Fibroblast of villous mesenchyme (primary cell): ENCODE measurements at places on chromosomes 4 and X. TPM values are rescaled to one million over a fixed set of nuclear protein-coding genes. Genes with fewer than 3 reads are reported as not detected.

GASK1B gene
- total RNA-seq = 59.6 and 73.8 TPM in 2 replicates

DKC1 gene
- 34.8 and 38.9 TPM in 2 replicates for total RNA-seq

HSD17B13 gene
- under 0.01 TPM in 1 of 2 replicates, not detected in the other for total RNA-seq

FRMD7 gene
- total RNA-seq = not detected in 2 replicates

CTAG1A gene
- total RNA-seq = not detected in 2 replicates

SPANXD gene
- total RNA-seq = 0.43 TPM in 1 of 2 replicates, not detected in the other

SLC10A7 gene
- 11.9 and 20.3 TPM in 2 replicates for total RNA-seq

NSUN7 gene
- total RNA-seq = 0.32 and 0.86 TPM in 2 replicates

STATH gene
- total RNA-seq = not detected in 2 replicates

STS gene
- 4.5 and 6.9 TPM in 2 replicates for total RNA-seq

DNA sequence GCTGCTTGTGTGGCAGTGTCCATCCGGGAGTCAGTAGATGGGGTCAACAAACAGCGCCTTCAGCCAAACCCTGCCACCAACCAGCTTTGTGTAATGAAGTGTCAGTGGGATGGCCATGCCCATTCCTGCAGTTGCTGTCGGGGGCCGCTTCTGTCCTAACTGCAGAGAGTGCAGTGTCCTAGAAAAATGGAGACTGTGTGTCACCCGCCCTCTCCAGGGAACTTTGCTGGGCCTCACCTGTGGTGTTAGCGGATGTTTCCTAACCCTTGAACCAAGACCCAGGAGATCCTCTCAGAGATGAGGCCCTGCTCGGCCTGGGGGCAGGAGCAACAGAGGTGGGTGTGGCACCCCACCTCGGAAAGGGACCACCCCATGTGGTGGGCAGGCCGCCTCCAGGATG, 35.3 kb upstream of the HGFAC start:
- no peak for DNase-seq

GRCh38 chrX:150849996-150850720, 48.3 kb downstream of the CD99L2 start:
- peak; percentile 18 for DNase-seq

- DNase-seq = peak; percentile 99
Observed at GRCh38 chr4:26141911-26142638, 178.7 kb upstream of the RBPJ start.

DNA sequence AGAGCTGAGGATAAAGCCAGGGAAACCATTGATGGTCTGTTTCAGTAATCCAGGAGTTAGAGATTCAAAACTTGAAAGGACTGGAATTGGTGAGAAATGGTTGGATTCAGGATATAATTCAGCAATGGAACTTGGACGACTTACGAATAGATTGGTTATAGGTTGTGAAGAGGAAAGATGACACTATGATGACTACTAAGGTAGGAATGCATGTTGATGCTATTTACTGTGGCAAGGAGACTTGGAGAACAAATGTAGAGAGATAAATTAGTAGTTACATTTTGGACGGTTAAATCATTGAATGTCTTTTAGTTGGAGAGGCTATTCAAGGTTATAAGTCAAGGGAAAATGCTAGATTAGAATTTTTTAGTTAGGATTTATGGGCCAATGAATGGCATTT, 365.4 kb upstream of the TECRL start:
- DNase-seq = no peak

- DNase-seq = peak; percentile 51
Observed at GRCh38 chrX:34875204-34875603, 67.4 kb upstream of the FAM47B start.

DNA sequence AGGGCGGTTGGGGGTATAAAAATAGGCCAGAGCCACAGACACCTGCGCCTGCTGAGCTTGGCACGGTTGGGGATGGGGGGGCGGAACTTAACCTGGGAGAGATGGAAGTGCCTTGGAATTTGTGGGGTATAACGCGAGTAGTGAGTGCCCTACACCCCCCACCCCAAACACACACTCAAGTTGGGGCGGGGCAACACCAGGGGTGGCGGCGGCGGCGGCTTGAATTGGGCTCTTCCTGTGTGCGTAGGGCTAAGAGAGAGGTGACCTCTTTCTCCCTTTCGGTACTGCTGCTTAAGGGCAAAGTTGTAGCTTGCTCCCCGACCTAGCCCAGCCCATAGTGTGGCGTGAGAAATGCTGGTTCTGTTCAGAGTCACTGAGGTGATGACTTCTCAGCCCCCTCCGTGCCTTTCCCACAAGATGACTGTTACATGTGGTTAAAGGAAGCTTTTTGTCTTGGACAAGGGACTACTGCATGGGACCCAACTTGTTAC, 839 bp downstream of the STK26 start:
- no peak for DNase-seq

GRCh38 chr4:96936886-96937285, 1097.0 kb downstream of the PDHA2 start:
- DNase-seq = no peak

GRCh38 chr4:12286351-12286750, 857.7 kb upstream of the HS3ST1 start:
- no peak for DNase-seq

DNA sequence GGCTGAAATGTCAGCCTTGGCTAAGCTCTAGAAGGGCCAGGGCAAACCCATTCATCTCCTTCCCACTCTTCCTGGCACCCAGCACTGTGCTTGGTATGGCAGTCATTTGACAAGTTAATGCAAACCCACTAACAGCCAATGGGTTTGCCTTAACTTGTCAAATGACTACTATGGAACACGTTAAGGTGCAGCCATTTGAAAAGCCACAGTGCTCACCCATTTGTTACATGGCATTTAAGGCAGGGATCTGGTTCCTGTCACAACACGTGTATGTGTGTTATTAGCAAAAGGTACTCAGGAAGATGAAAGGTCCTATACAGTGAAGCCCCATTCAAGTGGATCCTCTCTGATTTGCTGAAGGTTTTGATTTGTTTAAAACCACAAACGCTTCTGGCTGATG, 7.2 kb downstream of the CRMP1 start:
- no peak for DNase-seq

- DNase-seq = no peak
Observed at GRCh38 chr4:26191353-26191752, 129.5 kb upstream of the RBPJ start.

GRCh38 chr4:184548648-184549341, 74.4 kb upstream of the IRF2 start:
- no peak for DNase-seq

- DNase-seq = no peak
Observed at GRCh38 chr4:93261207-93261606, 567.3 kb upstream of the ATOH1 start.

DNA sequence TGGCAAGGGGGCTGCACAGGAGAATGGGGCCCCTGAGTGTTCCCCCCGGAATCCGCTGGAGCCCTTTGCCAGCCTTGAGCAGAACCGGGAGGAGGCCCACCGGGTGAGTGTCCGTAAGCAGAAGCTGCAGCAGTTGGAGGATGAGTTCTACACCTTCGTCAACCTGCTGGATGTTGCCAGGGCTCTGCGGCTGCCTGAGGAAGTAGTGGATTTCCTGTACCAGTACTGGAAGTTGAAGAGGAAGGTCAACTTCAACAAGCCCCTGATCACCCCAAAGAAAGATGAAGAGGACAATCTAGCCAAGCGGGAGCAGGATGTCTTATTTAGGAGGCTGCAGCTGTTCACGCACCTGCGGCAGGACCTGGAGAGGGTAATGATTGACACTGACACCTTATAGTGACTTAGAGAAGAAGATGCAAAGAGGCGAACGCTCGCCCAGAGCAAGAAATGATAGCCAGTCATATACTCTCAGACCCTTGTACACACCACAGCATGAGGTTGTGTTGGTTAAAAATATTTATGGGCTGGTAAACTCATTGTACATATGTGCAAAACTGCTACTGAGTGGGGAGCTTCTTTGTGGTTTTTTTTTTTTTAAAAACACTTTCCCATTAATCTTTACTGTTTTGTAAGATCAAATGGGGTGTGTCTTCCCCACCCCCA, 52.5 kb downstream of the JADE1 start:
- no peak for DNase-seq

DNA sequence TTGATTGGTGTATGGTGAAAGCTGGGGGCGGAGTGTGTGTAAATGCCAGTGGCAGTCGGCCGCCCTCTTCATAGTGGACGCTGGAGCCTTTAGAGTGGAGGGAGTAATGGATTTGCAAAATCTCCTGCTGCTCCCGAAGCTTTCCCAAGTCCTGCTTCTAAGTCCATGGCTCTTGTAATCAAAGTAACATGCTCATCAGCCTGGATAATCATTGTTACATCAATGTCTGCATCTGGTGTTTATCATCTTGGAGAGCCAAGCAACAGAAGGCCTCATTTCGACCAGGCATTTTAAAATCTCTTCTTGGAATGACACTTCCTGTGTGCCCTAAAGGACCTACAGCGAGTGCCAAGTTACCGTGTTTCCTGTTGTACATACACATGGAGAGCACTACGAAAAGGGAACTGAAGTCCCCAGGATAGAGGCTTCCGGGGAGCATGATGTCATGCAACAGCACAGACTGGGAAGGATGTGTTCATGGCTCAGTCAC, 32.2 kb downstream of the UNC5C start:
- DNase-seq = peak; percentile 36

DNA sequence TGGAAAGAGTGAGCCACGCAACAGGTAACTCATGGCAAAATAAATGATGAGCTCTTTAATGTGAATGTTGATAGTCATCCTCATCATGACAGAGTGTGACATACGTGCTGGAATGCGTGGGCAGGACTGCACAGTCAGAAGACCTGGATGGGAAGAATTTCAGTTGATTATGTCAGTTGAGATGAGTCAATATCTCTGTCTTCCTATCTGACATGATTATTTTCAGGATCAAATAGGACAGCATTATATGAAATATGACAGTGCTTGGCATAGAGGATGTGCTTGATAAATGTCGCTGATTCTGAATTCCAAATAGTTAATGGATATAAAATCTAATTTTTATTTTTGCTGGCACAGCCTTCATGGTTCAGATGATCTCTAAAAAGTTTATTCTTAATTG, 95.1 kb downstream of the IL15 start:
- no peak for DNase-seq

- no peak for DNase-seq
Observed at GRCh38 chrX:115503099-115503498, 57.9 kb upstream of the PLS3 start.

DNA sequence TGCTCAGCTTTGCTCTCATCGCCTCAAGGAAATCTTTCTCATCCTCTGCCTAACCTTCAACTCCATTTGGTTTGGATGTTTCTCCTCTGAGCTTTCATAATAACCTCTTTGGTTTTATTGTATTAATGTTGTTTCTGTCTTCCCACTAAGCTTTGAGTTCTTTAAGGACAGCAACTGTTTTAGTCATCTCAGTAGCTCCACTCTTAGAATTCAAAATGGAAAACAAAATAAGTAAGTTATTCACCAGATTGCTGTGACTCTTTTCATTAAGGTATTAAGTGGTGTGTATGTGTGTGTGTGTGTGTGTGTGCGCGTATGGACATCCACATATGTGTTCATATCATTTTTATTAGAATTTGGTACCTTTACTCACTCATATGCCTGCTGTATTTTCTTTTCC, 279.2 kb upstream of the BOD1L1 start:
- peak; percentile 25 for DNase-seq

GRCh38 chr4:149702414-149703293, 113.0 kb downstream of the IQCM start:
- DNase-seq = no peak

GRCh38 chr4:156237231-156237630, 283.6 kb upstream of the CTSO start:
- no peak for DNase-seq

DNA sequence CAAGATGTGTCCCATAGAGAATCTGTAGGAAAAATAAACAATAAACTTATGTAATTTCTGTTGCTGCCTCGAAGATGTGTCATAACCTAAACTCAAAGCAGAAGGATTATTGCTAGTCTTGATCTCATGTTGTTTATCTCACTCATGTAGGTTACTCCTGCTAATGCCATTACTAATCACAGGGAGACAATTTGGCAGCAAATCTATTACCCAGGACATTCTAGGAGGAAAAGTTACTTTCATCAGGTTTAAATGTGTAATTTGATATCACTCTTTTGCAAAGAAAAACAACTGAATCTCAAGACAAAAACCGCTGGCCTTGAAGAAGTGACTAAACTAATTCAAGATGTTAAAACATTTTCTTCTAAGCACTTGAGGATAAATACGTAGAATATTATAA, 34.0 kb downstream of the LDOC1 start:
- DNase-seq = peak; percentile 18

DNA sequence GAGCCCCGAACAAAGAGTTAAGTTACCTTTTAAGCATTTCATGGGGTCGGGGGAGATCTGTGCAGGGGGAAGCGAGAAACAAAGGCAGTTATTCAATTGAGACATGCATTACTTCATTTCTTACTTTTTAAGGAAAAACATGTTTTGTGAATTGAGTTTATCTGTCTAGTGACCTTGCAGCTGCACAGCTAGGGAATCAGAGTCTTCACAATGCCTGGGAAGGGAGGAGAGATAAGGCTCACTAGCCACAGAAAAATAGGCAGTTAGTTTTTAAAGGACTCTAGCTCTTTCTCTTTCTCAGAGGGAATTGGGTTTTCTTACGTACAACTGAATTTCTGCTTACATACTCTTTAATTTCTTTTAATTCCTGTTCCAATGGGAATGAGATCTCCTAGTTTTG, 26.2 kb upstream of the ZBTB33 start:
- DNase-seq = no peak

GRCh38 chr4:78517050-78517652, 34.4 kb upstream of the ANXA3 start:
- peak; percentile 51 for DNase-seq

- no peak for DNase-seq
Observed at GRCh38 chr4:92520563-92520962, 216.8 kb downstream of the GRID2 start.

DNA sequence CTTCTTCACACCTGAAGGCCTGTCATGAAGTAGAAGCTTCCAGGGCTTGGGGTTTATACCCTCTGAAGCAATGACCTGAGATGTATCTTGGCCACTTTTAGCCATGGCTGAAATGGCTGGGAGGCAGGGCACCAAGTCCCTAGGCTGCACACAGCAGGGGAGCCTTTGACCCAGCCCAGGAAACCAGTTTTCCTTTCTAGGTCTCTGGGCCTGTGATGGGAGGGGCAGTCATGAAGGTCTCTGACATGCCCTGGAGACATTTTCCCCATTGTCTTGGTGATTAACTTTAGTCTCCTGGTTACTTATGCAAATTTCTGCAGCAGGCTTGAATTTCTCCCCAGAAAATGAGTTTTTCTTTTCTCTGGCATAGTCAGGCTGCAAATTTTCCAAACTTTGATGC, 511.0 kb upstream of the KLHL4 start:
- DNase-seq = no peak

DNA sequence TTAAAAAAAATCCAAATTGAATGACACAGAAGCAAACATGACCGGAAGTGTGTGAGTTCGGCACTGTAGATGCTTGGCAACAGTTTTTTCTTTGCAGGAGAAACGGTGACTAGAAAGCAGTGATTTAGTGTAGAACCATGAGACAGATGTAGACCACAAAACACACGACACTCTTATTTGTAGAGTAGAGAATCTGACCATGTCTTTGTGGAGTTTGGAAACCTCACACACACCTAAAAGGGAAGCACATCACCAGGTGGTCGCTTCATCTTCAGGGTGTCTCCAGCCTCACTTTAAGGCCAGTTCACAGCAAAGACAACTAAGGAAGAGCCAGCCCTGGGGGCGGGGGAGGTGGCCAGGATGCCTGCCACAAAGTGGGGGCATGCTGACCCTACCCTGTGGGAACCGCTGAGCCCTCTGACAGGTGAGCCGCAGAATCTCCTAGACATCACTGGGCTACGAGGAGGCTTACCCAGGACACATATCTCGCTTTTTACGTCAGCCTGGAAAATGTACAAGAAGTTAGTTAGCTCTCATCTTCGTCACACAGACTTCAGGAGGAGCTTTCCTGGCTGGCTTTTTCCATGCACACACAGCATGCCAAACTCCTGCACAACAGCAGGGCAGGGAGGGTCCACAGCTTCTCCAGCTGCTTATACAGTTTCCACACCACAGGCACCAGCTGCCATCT, 64.4 kb upstream of the PDLIM3 start:
- no peak for DNase-seq
